ENCODE measurements at places on chromosomes 6 and 20.

DNA sequence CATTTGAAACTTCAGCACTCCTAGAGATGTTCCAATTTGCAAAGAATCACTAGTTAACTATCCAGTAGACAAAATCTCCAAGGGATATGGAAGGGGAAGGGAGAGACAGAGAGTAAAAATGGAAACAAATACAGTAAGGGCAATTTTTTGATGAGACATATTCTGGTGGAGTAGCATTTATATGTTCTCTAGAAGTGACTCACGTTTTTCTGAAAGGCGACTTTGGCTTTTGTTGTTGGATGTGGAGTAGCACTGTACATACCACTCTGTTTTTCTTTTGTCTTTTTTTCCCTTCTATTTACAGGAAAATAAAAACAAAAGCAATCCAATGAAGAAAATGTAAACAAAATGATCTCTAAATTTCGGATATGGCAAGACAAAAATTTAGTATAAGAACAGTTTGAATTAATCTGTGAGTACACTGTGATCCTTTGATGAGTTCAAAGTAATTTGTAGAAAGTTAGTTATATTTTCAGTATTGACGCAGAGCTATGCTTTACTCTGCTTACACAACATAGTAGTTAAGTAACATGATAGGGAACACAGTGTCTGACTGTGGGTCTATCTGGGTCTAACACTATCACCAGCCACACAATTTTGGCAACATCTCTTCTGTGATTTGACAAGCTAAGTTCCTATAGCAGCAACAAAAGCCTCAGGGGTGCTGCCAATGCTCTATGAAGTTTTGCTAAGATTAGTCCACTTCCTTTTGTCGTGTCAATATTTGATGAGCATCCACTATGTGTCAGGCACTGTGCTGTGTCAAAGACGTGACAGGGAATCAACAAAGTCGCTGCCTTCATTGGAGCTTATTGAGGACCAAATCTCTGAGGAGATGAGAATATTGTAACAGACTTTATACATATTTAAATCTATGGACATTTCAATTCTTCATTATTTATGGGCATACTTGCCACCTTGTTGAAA is 27.3 kb upstream of the TAGAP start:
- DNase-seq, result no peak

DNA sequence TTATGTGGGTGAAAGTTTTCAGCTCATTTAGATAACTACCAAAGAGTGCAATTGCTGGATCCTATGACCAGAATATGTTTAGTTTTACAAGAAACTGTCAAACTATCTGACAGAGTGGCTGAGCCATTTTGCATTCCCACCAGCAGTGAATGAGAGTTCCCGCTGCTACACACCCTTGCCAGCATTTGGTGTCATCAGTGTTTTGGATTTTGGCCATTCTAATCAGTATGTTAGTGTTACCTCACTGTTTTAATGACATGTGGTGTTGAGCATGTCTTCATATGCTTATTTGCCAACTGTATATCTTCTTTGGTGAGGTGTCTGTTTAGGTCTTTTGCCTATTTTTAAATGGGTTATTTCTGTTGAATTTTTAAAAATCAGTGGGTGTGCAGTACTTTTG is 120.9 kb downstream of the CFAP61 start:
- no peak for DNase-seq

DNA sequence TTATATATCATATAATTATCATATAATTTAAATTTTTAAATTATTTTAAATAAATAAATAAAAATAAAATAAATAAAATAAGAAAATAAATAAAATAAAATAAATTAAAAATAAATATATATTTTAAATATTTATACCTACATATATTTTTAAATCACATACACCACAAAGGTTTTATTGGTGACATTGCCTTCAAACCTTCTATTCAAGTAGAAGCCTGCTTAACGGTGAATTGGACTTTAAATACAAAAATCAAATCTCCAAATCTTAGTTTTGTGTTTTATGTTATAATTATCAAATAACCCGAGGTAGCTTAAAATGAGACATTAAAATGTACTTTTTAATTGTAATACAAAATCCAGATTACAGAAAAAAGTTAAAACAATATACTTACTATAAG is 1137.8 kb downstream of the HACE1 start:
- no peak for DNase-seq

- DNase-seq, result no peak
Observed at GRCh38 chr6:136866872-136867416, 44.6 kb downstream of the PEX7 start.

All from stimulated activated CD4-positive, alpha-beta T cell treated with anti-CD3 and anti-CD28 coated beads, TNF-alpha, amount 100 ng/mL, for 48 hours (primary cell).